ENCODE measurements at places on chromosomes 13 and 19.

DNA sequence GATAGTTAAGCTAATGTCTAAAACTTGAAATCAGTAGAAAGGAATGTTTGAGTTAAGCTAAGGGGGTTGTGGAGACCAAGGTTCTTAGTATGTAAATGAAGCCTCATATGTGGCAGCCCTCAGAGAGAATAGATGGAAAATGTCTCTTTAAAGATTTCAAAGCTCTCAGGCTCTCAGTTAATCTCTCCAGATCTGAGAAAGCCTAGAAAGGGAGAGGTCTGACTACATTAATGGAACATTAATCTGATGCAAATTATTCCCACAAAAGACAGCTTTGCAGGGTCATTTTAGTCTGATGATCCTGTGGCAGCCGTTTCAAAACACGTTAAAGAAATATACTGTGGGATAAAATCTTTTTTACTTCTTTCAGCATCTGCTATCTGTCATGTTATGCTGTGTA lies 267.0 kb downstream of the SLC7A1 start:
- no peak for DNase-seq
- no peak overlapping the region for H3K27ac ChIP-seq
- no peaks in the 10 kb centered on the region for H3K36me3 ChIP-seq
- H3K4me1 ChIP-seq = no peaks in the 10 kb centered on the region

- H3K27ac ChIP-seq = no peak overlapping the region
Measured at GRCh38 chr13:28325022-28325421, 169.9 kb downstream of the FLT1 start.

DNA sequence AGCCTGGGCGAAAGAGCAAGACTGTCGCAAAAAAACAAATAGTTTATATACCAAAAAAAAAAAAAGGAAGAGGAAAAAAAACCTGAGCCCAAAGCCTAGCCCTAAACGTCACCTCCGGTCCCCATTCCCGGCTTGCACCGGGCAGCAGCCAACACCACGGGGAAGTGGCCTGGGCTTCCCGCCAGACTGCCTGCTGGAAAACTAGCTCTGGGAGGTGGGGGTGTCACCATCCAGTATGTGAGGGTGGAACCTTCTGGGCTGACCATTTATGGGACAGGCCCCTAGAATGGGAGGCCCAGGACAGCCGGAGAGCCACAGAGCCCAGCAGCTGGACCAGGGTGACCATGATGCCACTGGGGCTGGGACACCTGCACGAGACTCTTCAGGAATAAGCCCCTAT lies 37.3 kb downstream of the IL12RB1 start:
- peaks cover 52% of the 10 kb centered on the region for H3K4me1 ChIP-seq
- H3K4me3 ChIP-seq = no peak overlapping the region
- H3K27me3 ChIP-seq = peaks cover 1% of the 10 kb centered on the region
- peaks cover 11% of the 10 kb centered on the region for H3K36me3 ChIP-seq

DNA sequence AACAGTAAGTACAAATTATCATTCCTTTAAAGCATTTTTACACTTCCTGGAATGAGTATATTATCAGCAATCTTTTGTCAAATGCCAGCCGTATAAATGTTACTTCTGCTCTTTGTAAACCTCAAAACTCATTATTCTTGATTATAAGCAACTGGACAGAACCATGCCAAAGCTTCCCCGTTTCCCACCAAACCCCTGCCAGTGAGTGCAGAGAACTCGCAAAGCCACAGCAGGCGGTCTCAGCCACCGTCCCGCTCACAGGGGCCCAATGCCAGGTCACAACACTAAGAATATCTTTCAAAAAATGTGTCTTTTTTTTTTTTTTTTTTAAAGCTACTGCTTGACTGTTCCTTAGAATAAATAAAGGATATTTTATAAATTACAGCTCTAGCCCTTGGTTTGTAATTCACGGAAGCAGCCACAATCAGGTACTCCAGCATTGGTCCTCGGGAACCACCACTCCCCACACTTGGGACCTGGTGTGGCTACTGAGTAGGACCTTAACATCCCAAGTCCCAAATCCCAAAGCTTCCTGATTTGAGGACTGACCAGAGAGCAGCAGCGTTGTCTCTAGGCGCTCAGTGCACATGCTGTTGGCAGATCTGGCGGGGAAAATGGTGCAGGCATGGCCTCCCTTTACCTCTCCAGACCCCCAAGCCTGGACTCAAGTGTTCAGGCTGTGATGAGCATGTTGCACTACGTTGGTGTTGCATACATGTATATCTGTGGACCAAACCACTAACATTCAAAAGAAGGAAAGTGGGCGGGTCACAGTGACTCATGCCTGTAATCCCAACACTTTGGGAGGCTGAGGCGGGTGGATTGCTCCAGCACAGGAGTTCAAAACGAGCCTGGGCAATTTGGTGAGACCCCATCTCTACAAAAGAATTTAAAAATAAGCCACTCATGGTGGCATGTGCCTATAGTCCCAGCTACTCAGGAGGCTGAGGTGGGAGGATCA lies 19.0 kb downstream of the KCTD15 start:
- H3K36me3 ChIP-seq = no peaks in the 10 kb centered on the region
- H3K4me1 ChIP-seq = peaks cover 6% of the 10 kb centered on the region
- no peak overlapping the region for H3K27ac ChIP-seq
- H3K27me3 ChIP-seq = peaks cover 2% of the 10 kb centered on the region

- no peaks in the 10 kb centered on the region for H3K4me1 ChIP-seq
- no peak for DNase-seq
- no peak overlapping the region for H3K27ac ChIP-seq
- H3K36me3 ChIP-seq = no peaks in the 10 kb centered on the region
- H3K27me3 ChIP-seq = no peaks in the 10 kb centered on the region
Measured at GRCh38 chr13:36076211-36076610, 55.0 kb downstream of the DCLK1 start.

GRCh38 chr19:39996218-39996810 lies 546 bp upstream of the ZNF546 start:
- no peaks in the 10 kb centered on the region for H3K27me3 ChIP-seq
- no peak for DNase-seq
- peaks cover 42% of the 10 kb centered on the region for H3K4me1 ChIP-seq

- no peak for DNase-seq
- H3K4me1 ChIP-seq = no peaks in the 10 kb centered on the region
- H3K4me3 ChIP-seq = no peak overlapping the region
Measured at GRCh38 chr19:5407356-5407755, 47.9 kb upstream of the ZNRF4 start.

DNA sequence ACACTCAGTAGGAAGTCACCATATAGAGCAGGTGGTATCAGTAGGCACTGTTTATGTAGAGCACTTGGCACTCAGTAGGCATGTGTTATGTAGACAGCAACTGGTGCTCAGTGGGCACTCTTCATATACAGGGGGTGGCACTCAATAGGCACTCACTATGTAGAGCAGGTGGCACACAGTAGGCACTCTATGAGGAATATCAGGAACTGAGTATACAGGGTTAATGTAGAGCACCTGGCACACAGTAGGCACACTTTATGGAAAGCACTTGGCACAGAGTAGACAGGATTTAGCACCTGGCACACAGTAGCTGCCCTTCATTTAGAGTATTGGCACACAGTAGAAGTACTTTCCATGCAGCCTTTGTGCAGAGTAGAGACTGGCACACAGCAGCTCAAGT lies 1.1 kb upstream of the CYP4F3 start:
- DNase-seq = no peak
- no peak overlapping the region for H3K27ac ChIP-seq
- H3K36me3 ChIP-seq = no peaks in the 10 kb centered on the region
- H3K4me1 ChIP-seq = no peaks in the 10 kb centered on the region
- no peak overlapping the region for H3K4me3 ChIP-seq
- no peaks in the 10 kb centered on the region for H3K27me3 ChIP-seq

- peaks cover 20% of the 10 kb centered on the region for H3K4me1 ChIP-seq
- H3K36me3 ChIP-seq = peaks cover 3% of the 10 kb centered on the region
- no peak for DNase-seq
Measured at GRCh38 chr13:32468502-32469142, 40.7 kb upstream of the N4BP2L1 start.

- H3K4me1 ChIP-seq = peaks cover 18% of the 10 kb centered on the region
- no peak for DNase-seq
- peaks cover 40% of the 10 kb centered on the region for H3K36me3 ChIP-seq
- H3K27me3 ChIP-seq = no peaks in the 10 kb centered on the region
- no peak overlapping the region for H3K27ac ChIP-seq
- H3K4me3 ChIP-seq = no peak overlapping the region
Measured at GRCh38 chr19:52566588-52566987, 3.5 kb upstream of the ZNF701 start.

DNA sequence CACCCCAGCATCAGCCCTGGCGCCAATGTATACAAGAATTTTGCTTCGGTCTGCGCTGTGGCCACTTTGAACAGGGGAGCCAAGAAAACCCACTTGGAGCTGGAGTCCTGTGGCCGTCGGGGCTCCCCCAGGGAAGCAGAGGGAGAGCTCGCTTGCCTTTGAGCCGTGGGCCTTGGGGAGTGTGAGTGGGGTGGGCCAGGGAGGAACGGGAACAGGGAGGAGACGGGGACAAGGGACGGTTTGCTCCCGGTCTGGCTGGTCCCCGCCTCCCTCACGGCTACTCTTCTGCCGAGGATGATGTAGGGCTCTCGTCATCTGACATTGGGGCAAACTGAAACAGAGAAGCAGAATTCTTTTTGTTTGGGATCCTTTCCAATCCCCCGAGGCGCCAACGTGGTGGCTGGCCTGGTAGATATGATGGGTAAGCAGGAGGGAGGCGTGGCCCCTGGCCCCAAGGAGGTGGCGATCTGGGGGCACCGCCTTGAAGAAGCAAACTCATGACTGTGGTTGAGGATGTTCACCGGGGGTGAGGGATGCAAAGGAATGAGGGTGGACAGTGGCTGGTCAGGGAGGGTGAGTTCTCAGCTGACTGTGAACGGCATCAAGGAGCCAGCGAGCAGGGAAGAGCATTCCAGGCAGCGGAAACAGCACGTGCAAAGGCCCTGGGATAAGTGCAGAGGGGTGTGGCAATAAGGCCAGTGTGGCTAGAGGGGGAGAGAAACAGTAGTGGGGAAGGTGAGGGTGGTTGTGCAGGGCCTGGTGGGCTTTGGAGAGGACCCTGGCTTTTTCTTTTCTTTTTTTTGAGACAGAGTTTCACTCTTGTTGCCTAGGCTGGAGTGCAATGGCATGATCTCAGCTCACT lies 10.9 kb upstream of the SPC24 start:
- no peaks in the 10 kb centered on the region for H3K36me3 ChIP-seq
- H3K4me3 ChIP-seq = no peak overlapping the region
- H3K4me1 ChIP-seq = no peaks in the 10 kb centered on the region

DNA sequence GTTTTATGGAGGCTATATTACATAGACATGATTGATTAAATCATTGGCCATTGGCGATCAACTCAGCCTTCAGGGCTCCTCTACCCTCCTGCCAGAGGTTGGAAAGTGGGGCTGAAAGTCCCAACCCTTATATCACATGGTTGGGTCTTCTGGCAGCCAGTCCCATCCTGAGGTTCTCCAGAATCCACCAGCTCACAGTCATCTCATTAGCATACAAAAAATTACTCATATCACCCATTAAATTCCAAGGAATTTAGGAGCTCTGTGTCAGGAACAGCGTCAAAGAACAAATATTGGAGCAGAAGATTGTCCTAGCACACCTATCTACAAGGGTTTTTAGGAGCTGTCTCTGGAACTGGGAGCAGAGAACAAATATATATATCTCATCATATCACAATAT lies 39.4 kb upstream of the FARP1 start:
- no peak for DNase-seq
- no peaks in the 10 kb centered on the region for H3K4me1 ChIP-seq
- no peaks in the 10 kb centered on the region for H3K27me3 ChIP-seq

- H3K36me3 ChIP-seq = no peaks in the 10 kb centered on the region
- no peak for DNase-seq
- no peaks in the 10 kb centered on the region for H3K27me3 ChIP-seq
- H3K27ac ChIP-seq = no peak overlapping the region
- H3K4me3 ChIP-seq = no peak overlapping the region
Measured at GRCh38 chr13:34748073-34748472, 194.0 kb upstream of the NBEA start.

DNA sequence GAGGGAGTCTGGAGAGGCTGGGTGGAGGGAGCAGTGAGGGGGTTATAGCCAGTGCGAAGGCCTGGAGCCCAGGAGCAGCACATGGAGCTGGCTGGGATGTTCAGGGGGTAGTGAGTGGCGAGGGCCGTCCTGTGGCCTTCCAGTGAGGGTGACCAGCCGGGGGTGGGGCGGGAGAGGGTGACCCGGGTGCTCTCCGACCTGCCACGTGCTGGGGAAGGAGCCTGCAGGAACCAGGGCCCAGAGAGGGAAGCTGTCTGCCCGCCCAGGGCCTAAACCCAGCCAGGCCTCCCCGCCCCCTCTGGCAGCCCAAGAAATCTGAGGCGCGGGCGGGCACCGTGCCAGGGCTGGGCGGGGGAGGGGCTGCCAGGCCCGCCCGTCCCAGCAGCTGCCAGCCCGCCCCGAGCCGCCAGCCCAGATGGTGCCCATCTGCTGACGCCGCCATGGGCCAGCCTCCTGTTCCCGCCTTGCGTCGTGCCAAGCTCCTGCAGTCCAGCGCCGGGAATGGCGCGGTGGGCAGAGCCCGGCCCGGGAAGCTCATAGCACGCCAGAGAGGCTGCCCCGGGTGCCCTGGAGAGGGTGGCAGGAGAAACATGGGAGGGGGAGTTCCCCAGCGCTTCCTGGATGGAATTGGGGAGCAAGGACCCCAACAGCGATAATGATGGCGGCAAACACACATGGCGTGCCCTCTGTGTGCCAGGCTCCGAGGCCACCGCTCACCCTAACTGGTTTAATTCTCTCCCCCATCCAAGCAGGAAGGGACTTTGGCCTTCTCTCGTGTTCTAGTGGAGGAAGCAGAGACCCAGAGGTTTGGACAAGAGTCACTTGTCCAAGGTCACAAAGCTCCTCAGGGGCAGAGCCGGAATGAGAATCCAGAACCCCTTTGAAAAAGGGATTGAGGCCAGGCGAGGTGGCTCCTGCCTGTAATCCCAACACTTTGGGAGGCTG lies 21.5 kb downstream of the NFIC start:
- H3K4me1 ChIP-seq = no peaks in the 10 kb centered on the region
- no peak overlapping the region for H3K4me3 ChIP-seq
- H3K27me3 ChIP-seq = no peaks in the 10 kb centered on the region

DNA sequence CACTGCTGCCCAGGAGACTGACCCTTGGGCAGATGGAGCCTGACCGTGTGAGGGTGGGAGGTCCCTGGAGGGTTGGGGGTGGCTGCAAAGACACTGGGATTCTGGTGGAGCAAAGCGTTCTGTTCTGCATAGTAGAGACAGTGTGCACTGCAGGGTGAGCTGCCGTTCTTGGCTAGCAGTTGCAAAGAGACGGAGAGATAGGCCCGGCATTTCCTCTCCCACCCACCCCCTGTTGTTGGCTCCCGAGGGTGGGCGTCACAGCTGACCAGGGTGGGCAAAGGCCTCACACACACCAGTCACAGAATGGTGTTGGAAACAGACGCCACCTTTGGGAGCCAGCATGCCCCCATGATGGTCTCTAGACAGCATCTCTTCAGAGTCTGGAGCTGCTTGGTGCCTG lies 11.4 kb downstream of the TMEM255B start:
- H3K36me3 ChIP-seq = peaks cover 1% of the 10 kb centered on the region
- H3K27ac ChIP-seq = no peak overlapping the region
- H3K4me1 ChIP-seq = peaks cover 9% of the 10 kb centered on the region
- no peaks in the 10 kb centered on the region for H3K27me3 ChIP-seq
- DNase-seq = no peak

DNA sequence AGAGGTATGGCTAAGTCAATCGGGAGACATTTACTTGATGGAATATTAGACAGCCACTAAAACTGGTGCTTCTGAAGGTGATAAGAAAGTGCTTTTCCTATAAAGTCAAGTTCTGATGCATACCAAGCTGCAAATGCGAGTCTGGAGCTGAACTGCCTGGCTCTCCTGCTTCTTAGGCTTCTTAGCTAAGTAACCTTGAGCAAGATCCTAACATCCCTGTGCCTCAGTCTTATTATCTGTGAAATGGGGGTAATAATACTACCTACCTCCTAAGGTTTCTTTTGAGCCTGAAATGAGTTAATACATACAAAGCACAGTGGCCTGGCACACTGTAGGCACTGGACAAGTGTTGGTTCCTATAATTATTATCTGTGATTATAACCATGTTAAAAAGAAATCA lies 64.5 kb downstream of the ZIC5 start:
- H3K27ac ChIP-seq = no peak overlapping the region
- peaks cover 31% of the 10 kb centered on the region for H3K4me1 ChIP-seq
- H3K36me3 ChIP-seq = peaks cover 10% of the 10 kb centered on the region
- no peak for DNase-seq

All from activated T-helper 1 cell treated with anti-CD3 and anti-CD28 coated beads, Interleukin-12 subunit alpha, Interleukin-12 subunit beta, Interleukin-2, Interleukin-4 antibody, amounts not matched to agents 30 ng/mL and 10 ng/mL and 1 ng/mL, durations not matched to agents 14 hours and 24 hours and 36 hours (primary cell).